ENCODE measurements at places on chromosomes 11 and 22. TPM values are rescaled to one million over a fixed set of nuclear protein-coding genes. Genes with fewer than 3 reads are reported as not detected.

The LGALS1 gene
- total RNA-seq, result 9,538 TPM

The KRTAP5-4 gene
- total RNA-seq, result not detected

The PDE2A gene
- total RNA-seq, result 1.4 TPM

The SORL1 gene
- 0.91 TPM for total RNA-seq

The OR52E8 gene
- total RNA-seq, result not detected

The DKK3 gene
- 223 TPM for total RNA-seq

The BDNF gene
- total RNA-seq, result 8.5 TPM

The ACR gene
- not detected for total RNA-seq

The ASRGL1 gene
- 37.1 TPM for total RNA-seq

The PLEKHA7 gene
- under 0.01 TPM for total RNA-seq

The NPAS4 gene
- not detected for total RNA-seq

The NUMA1 gene
- 114 TPM for total RNA-seq

The CCDC188 gene
- 0.97 TPM for total RNA-seq

The SLC37A2 gene
- under 0.01 TPM for total RNA-seq

The GSTT2 gene
- not detected for total RNA-seq

The MUC6 gene
- total RNA-seq, result not detected

The ANGPTL5 gene
- not detected for total RNA-seq

The NLRP14 gene
- 0.15 TPM for total RNA-seq

The SLC15A3 gene
- 20.7 TPM for total RNA-seq

Data from epithelial cell of umbilical artery (primary cell).